ENCODE measurements at places on chromosomes 11 and 22. TPM values are rescaled to one million over a fixed set of nuclear protein-coding genes. Genes with fewer than 3 reads are reported as not detected.

RRM1 gene
- total RNA-seq, result 35.9 TPM

SGSM1 gene
- 0.48 TPM for total RNA-seq

MS4A3 gene
- not detected for total RNA-seq

PIH1D2 gene
- 0.49 TPM for total RNA-seq

RTL10 gene
- total RNA-seq, result 8.0 TPM

OR52H1 gene
- total RNA-seq, result not detected

TRIM51 gene
- not detected for total RNA-seq

DNA sequence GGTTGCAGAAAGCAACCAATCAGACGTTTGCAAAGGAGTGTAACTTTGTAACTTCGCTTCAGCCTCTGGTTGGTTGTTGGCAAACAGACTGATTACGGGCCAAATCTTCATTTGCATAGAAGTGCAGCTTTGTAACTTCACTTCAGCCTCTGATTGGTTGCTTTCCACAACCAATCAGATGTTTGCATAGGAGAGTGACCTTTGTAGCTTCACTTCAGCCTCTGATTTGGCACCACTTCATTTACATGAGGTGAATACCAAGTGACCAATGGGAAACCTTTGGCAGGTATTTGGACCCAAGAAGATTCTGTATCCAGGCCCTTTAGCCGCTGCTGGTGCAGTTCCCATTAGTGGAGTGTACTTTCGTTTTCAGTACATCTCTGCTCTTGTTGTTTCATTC lies 16.0 kb downstream of the USP47 start:
- DNase-seq, result no peak

- DNase-seq, result no peak
Observed at GRCh38 chr11:90630176-90630575, 407.3 kb upstream of the CHORDC1 start.

- DNase-seq, result no peak
Observed at GRCh38 chr22:50053861-50054260, 4.2 kb downstream of the TTLL8 start.

GRCh38 chr22:38276166-38276565 lies 3.4 kb upstream of the TMEM184B start:
- no peak for DNase-seq

GRCh38 chr22:46056546-46057245 lies 79.7 kb upstream of the WNT7B start:
- no peak for DNase-seq

- no peak for DNase-seq
Observed at GRCh38 chr11:102829316-102830000, 14.0 kb downstream of the MMP3 start.

GRCh38 chr11:84590106-84590505 lies 1037.0 kb downstream of the DLG2 start:
- no peak for DNase-seq

GRCh38 chr22:38728871-38729796 lies 23.4 kb downstream of the GTPBP1 start:
- peak; percentile 40 for DNase-seq

DNA sequence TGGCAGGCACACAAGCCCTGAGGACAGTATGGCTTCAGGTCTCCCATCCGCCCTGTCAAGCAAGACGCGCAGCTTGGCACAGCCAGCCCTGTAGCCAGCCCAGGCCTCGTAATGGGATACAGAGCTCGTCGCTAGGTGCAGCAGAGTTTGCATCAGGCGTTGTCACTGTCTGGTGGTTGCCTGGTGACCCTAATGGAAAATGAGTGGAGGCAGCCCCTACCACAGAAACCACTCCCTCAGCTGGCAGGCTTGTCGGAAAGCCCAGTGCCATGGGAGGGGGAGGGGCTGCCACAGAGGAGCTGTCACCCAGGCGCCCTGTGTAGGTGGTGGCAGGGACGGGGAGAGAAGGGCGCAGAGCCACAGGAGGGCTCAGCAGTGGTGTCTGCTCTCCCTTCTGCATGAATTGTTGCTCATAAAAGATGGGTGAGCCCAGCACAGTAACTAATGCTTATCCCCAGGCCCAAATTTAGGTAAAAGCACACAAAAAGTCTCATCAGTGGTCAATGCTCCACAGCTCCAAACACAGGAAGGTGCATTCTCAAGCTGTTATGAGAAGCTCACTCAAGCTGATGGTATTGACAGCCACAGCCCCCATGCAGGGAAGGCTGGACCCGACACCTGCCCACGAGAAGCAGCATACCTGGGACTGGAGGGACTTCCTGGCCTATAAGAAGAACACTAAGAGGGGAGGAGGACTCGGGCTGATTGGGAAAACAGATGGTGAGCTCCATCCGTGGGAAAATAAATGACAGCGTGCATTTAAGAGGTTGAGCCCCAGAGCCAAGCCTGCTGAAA lies 164.6 kb downstream of the ETS1 start:
- peak; percentile 57 for DNase-seq

DNA sequence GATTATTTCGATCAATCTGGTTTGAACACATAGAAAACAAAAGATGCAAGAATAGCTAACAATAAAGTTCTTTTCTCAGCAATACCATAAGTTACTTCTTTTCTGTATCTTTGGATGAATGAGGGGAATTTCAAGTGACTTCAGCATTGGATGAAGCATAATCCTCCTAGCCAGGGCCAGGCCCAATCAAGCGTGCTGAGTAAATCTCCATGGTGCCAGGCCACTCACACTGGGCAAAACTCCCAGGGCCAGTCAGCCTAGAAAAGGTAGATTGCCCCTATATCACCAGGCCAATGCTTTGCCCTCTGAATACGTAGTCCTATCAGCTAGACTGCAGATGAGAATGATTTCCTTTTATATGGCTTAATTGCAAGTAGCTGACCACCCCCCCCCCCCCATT lies 6.0 kb downstream of the CNTF start:
- DNase-seq, result peak; percentile 16

- DNase-seq, result peak; percentile 71
Observed at GRCh38 chr11:68146010-68146540, 24.9 kb upstream of the CHKA start.

DNA sequence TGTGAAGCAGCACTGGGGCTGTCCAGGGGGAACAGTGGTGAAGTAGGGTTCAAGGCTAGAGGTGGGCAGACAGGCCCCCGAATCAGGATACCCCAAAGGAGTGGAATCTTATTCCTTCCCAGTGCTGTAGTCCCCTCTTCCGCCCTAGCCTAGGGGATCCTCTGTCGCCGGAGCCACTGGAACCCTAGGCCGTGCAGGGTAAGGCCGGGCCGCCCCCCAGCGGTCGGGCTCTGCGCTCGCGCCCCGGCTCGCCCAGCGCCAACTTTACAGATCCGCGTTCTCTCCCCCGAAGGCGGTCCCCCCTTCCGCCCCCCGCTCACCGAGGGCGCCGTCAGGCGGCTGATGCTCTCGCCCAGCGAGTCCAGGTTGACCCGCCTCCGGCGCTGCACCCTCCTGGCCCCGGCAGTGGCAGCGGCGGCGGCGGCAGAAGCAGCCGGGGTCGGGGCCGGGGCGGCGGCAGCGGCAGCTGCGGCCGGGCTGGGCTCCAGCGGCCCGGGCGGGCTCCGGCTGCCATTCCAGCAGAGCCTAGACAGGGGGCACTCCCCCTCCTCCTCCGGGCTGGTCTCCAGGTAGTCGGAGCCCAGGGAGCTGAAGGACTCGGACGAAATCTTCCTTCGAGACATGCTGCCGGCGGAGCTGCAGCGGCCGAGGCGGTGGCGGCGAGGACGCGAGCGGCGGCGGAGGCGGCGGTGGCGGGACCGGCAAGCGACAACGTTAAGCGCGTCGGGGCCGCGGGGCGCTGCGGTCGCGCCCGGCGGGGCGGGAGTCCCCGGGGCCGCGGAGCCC lies 650 bp downstream of the GUCY1A2 start:
- DNase-seq, result peak; percentile 56

DNA sequence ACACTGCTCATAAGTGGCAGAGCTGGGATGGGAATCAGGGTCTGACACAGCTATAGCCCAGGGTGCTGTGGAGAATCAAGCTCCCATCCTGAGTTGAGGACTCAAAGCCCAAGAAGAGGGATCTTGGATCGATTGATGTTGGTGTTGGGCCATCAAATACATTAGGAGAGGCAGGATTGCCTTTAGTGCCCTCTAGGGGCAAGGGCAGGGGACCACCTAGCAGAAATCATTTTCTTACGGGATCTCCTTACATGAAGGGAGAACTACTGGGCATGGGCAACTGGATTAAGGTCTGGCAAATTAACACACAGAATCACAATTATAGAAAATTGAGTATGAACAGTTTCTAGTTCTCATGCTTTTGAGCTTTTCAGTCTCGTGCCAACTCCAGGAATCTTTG lies 24.9 kb upstream of the EMSY start:
- DNase-seq, result no peak

DNA sequence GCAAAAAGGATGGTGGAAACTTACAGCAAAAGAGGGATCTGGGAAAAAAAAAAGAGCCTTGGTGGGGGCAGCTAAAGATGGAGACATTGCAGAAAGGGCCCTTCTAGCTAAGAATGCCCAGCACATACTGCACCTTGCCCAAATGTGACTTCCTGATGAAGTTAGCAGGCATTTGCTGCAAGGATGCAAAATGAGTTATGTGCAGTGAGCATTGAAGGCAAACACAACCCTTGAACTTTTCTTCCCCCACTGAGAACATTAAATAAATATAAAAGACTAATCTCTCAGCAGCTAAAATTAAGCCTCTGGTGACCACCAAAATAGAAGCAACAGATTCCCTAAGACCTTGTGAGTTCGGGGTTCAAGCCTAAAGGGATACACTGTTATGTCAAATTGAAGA lies 129.9 kb downstream of the ARL14EP start:
- DNase-seq, result no peak

- DNase-seq, result no peak
Observed at GRCh38 chr11:102118937-102119336, 8.7 kb downstream of the YAP1 start.

- peak; percentile 81 for DNase-seq
Observed at GRCh38 chr11:64094463-64095260, 58.9 kb downstream of the FLRT1 start.
